Activated CD8-positive, alpha-beta memory T cell treated with anti-CD3 and anti-CD28 coated beads, Interleukin-2, amount 50 U/mL, for 48 hours (primary cell): ENCODE measurements at places on chromosomes 2 and 18.

- DNase-seq: peak; percentile 26
Measured at GRCh38 chr2:109079590-109079989, 49.4 kb upstream of the SH3RF3 start.

- no peak for DNase-seq
Measured at GRCh38 chr18:4107049-4107467, 348.0 kb downstream of the DLGAP1 start.

- DNase-seq: no peak
Measured at GRCh38 chr2:58054264-58054663, 7.7 kb downstream of the VRK2 start.

GRCh38 chr2:96320326-96320725, 4.8 kb upstream of the ITPRIPL1 start:
- no peak for DNase-seq

DNA sequence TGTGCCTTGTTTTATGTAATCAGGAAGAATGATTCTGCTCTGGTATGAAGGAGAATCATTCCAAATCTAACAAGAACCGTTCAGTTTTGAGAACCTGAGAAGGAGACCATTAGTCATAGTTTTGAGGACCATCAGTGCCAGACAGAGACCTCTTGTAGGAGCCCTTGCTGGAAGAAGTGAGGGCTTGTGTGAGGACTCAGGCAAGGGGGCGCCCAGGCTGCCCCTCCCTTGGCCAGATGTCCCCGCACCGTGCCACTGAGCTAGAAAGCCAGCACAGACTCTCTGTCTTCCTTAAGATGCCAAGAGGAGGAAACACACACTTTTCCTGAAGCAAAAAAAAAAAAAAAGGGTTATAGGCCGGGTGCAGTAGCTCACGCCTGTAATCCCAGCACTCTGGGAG, 55.7 kb upstream of the SLC39A10 start:
- DNase-seq: no peak

- DNase-seq: no peak
Measured at GRCh38 chr2:72803626-72804320, 22.1 kb downstream of the EXOC6B start.

DNA sequence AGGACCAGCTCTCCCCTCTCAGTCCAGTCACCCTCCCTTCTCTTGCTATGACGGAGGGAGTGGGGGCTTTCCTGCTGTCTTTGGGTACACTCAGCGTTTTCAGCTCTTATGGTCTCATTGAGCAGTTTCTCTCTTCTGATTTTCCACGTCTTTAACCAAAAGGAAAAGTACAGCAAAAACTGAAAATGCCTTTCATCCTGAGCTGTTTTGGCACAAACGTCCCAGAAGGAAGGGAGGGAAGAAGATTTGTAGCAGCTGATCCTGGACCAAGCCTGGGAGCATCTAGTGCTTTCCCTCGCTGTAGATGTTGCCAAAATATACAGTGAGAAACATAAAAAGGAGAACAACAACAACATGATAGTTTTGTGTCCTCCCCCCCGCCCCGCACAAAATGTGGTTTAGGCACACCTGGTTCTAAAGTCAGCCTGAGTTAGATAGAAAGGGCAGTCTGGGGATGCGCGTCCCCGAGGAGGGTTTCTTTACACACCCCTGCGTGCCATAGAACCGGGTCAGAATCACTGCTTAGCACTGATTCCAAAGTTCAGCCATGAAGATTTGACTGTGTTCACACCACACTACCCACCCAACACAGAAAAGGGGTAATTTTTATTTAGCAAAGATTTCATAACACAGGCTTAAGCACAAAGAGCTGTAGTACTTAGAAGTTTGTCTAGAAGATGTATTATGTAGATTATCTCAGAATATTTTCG, 53.4 kb downstream of the SLC40A1 start:
- no peak for DNase-seq

GRCh38 chr2:143514413-143514812, 385.2 kb downstream of the ARHGAP15 start:
- DNase-seq: no peak
